Skin of body (tissue), 3 donors: ENCODE measurements at places on chromosomes 12 and 14. TPM values are rescaled to one million over a fixed set of nuclear protein-coding genes. Genes with fewer than 3 reads are reported as not detected.

The GPR137C gene
- 3.0 TPM for total RNA-seq

The C12orf42 gene
- total RNA-seq: 0.30 TPM

The LGR5 gene
- total RNA-seq: 13.7 TPM

The ACYP1 gene
- total RNA-seq: 9.0 TPM

The SNRPF gene
- 17.2 TPM for total RNA-seq

The KLRF1 gene
- 0.39 TPM for total RNA-seq

The MYH6 gene
- 0.30 TPM for total RNA-seq

The PAWR gene
- total RNA-seq: 46.6 TPM

The LEMD3 gene
- 37.9 TPM for total RNA-seq

The SIX6 gene
- not detected for total RNA-seq

The PIANP gene
- 0.10 TPM for total RNA-seq

The ZDHHC22 gene
- total RNA-seq: under 0.01 TPM

The SERPINA9 gene
- 3.3 TPM for total RNA-seq

The CMTM5 gene
- total RNA-seq: 2.7 TPM

The LRRC10 gene
- total RNA-seq: 0.10 TPM

The P2RX7 gene
- total RNA-seq: 4.2 TPM

The RPGRIP1 gene
- total RNA-seq: 0.10 TPM
